ENCODE measurements at places on chromosomes 1 and 21.
A peak's percentile ranks its signal among the peaks of the same experiment; 100 is the strongest.

GRCh38 chr21:41597227-41597626 lies 89.3 kb upstream of the TMPRSS2 start:
- no peak for DNase-seq

GRCh38 chr1:31798433-31799195 lies 17.2 kb downstream of the SPOCD1 start:
- DNase-seq = peak; percentile 65

DNA sequence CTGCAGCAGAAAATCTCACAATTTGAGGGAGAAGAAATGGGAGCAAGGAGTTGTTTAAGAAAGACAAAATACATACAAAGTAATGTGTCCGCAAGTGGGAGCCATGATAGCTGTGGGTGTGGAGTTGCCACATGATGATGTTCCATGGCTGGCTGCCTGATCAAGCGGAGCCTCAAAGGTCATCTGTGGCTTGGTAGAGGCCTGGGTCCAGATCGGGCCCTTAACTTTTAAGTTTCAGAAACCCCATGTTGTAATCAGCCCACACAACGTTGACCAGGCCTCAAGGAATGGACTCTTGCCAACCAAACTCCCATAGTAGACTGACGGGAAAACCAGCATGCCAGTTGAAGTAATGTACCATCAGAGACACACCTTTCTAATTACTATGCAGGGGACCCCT lies 64.7 kb upstream of the ANGPTL1 start:
- DNase-seq = no peak

DNA sequence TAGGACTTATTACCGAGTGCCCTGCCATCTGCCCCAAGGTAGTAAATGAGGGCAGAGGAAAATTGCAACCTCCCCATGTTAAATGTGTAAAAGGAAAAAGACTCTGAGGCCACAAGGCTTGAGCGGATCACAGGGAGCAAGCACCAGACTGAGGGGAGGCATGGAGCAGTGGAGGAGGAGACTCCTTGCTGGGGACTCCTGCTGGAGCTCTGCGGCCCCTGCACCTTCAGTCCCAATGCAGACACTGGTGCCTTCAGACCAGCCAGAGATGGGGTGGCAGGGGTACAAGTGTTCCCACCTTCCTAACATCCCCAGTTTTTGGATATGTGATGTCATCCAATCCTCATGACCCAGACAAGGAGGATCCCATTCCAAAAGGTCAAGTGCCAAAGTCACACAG lies 128.4 kb upstream of the NGF start:
- no peak for DNase-seq

GRCh38 chr1:84624876-84625275 lies 50.6 kb upstream of the CTBS start:
- no peak for DNase-seq

- no peak for DNase-seq
These were observed 78.2 kb downstream of the NAV1 start for GRCh38 chr1:201617157-201617556.

DNA sequence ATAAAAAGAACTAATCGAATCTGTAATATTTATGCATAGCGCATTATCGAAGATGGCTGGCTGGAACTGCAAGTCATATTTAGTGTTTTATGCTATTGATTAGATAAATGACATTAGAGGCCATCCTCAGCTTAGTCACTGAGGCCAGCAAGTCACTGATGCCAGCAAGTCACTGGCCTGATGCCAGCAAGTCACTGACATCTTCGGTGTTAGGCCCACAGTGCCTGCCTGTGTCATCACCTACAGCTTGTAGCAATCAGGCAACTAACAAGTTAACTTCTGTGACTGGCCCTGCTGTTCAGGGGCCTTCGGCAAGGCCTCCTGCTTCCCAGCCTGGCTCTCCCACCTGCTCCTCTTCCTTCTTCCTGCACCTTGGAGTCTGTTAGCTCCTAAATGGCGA lies 65.6 kb upstream of the SCCPDH start:
- DNase-seq = no peak

DNA sequence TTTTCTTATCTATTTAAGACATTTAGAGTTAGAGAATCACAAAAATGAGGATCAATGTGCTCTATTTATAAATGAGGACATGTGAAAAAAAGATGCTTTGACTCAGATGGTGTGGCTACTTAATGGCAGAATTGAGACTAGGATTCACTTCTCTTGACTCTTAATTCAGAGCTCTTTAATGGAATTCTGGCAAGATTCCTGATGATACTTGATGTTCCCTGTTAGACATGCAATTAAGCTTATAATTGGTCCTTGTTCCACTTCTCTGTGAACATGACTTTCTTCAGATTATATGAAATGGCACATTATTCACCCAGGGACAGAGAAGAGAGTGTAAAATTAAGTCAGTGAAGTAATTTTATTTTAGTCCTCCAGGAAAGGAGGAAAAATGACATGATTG lies 165.3 kb downstream of the LRRC7 start:
- no peak for DNase-seq

- DNase-seq = no peak
These were observed 5.1 kb upstream of the SLAMF7 start for GRCh38 chr1:160733898-160734297.

DNA sequence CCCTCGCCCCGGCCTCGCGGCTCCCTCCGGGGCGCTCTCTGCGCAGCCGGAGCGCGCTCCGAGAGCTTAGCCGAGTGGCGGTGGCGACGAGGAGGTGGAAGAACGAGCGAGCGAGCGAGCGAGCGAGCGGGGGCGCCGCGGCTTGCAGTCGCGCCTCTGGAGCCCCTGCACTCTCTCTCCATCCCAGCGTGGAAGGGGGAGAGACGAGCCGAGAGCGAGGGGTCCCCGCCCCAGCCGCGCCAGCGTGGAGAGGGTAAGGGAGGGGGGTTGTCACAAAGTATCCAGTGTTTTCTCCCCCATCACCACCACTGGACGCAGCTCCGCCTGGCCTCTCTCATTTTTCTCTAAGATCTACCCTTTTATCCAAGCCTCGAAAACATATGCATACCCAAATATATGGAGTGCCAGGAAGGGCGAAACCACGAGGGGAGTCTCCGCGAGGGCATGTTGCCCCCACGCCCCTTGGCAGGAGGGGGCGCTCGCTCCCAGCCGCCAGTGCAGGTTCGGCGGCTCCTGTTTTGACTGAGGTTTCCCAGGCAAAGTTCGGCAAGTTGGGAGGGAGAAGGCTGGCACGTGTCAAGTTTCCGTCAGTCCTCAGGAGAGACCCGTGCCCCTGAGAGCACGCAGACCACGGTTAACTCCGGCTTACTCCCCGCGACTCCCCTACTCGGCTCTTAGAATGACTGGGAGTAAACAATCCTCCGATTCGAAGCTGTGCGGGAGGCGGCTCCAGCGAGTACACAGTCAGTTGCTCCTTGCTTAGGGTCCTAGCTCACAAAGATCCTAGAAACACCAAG lies 569 bp upstream of the DAB1 start:
- DNase-seq = peak; percentile 23

DNA sequence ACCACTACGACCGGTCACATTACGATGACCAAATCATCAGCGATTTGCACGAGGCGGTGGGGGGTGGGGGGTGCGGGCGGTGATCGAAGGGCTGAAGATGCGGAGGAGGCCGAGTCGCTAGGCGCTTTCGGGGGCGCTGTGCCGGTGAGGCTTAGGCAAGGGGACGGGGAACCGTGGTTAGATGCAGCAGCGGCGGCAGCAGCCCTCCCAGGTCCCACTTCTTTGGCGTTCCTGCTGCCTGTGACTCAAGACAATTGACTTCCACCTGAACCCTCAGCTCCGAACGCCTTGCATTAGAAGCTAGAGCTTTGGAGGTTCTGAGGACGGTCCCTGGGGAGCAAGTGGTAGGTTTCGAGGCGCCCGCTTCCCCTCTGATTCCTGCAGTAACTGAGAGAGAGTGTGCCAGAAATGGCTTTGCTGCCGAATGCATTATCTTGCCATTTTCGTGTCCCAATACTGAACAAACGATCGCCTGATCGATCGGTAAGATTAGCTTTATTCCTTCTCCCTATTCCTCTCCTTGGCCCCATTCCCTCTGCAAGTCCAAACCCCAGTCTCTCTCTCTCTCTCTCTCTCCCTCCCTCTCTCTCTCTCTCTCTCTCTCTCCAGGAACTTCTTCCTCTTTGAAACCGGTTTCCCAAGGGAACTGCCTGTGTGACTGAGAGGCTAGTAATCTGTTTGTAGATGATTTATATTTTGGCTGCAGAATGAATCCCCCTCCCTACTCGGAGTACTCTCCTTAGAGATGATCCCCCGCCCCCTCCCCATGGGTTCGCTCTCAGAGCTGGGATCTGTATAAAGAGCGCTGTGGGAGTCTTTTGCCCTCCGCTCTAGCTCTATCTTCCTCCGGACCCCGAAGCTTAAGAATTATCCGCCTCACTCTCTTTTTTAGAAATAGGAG lies 735 bp upstream of the BRINP3 start:
- DNase-seq = no peak

- no peak for DNase-seq
These were observed 17.2 kb downstream of the NIBAN1 start for GRCh38 chr1:184956999-184957700.

- DNase-seq = no peak
These were observed 53.9 kb downstream of the PRDM15 start for GRCh38 chr21:41825216-41825615.

- no peak for DNase-seq
These were observed 80.6 kb downstream of the LBR start for GRCh38 chr1:225347123-225347683.

GRCh38 chr1:91601554-91602376 lies 101.1 kb downstream of the CDC7 start:
- no peak for DNase-seq

- DNase-seq = no peak
These were observed 12.7 kb downstream of the TMCO4 start for GRCh38 chr1:19786988-19787423.

GRCh38 chr1:236760480-236760879 lies 34.6 kb upstream of the MTR start:
- no peak for DNase-seq

GRCh38 chr1:229004066-229004833 lies 266.7 kb upstream of the RAB4A start:
- no peak for DNase-seq

DNA sequence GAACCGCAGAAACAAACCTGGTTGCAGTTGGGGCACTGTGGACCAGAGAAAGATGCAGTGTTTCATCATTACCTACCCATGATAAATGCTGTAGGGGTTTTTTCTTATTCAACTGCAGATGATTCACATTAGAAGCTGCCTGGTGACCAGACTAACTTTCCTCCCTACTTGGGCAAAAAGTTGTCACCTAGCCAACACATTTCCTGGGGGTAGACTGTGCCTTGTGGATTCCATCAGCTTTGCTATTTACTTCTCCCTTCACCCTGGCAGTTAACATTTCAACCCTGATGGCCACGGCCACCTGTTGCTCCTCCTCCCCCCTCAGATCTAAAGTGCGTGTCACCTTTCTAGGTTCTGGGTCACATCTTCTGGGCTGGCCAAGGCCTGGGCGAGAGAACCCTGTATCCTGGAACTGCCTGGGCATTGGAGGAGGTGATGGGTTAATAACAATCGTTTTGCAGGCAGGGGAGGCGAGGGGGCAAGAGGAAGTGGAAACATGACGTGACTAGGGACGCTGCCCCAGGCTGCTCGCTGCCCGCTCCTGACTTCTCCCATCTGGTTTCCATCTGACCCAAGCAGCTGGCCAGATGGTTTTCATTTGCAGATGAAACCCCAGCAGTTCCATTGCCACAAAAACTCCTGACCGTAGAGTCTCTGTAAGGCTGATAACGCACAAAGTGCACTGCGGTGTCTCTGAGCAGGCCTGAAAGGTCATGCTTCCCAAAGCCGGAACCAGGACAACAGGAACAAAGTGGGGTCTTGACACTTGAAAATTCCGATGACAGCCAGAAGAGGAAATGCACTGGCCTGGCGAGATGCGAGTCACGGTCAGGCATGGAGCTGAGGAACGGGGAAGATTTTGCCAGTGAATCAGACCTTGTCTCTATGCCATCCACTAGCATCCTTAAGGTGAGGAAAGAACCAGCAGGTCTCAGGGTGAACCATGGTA lies 36.6 kb downstream of the CAPZB start:
- DNase-seq = no peak
